ENCODE measurements at places on chromosomes 2 and 18. TPM values are rescaled to one million over a fixed set of nuclear protein-coding genes. Genes with fewer than 3 reads are reported as not detected.
A peak's percentile ranks its signal among the peaks of the same experiment; 100 is the strongest.

Gene ZFP36L2
- total RNA-seq = 33.4 TPM

Gene NT5DC4
- total RNA-seq = not detected

Gene ACMSD
- total RNA-seq = not detected

Gene CXCR4
- total RNA-seq = 1.3 TPM

Gene CTDP1
- total RNA-seq = 8.3 TPM

Gene BUB1
- total RNA-seq = 1.6 TPM

Gene ASXL3
- total RNA-seq = 8.9 TPM

Gene FOXD4L1
- not detected for total RNA-seq

Gene FSIP2
- 1.5 TPM for total RNA-seq

Gene TOGARAM2
- total RNA-seq = 3.0 TPM

Gene RASGRP3
- 71.1 TPM for total RNA-seq

DNA sequence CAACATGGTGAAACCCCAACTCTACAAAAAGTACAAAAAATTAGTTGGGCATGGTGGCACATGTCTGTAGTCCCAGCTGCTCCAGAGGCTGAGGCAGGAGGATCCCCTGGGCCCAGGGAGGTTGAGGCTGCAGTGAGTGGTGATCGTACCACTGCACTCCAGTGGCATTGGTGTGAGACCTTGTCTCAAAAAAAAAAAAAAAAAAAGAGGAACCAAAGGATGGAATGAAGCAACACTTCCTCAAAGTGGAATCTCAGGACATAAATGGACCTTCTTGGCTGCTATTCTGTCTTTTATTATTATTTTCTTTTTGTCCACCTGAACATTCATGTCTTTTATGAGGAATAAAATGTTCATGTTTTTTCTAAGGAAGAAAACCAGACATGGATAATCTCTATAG lies 13.7 kb downstream of the GEMIN6 start:
- DNase-seq = no peak
- H3K36me3 ChIP-seq = no peaks in the 10 kb centered on the region
- H3K27me3 ChIP-seq = no peaks in the 10 kb centered on the region
- no peak overlapping the region for H3K27ac ChIP-seq
- no peaks in the 10 kb centered on the region for H3K4me1 ChIP-seq

- H3K27ac ChIP-seq = no peak overlapping the region
- no peaks in the 10 kb centered on the region for H3K27me3 ChIP-seq
- peaks cover 6% of the 10 kb centered on the region for H3K4me1 ChIP-seq
- DNase-seq = no peak
- H3K36me3 ChIP-seq = no peaks in the 10 kb centered on the region
These were observed 32.3 kb downstream of the WDPCP start for GRCh38 chr2:63555931-63556330.

- no peaks in the 10 kb centered on the region for H3K27me3 ChIP-seq
- H3K4me3 ChIP-seq = no peak overlapping the region
- DNase-seq = no peak
- no peaks in the 10 kb centered on the region for H3K36me3 ChIP-seq
- no peaks in the 10 kb centered on the region for H3K4me1 ChIP-seq
These were observed 383.7 kb downstream of the XIRP2 start for GRCh38 chr2:167271932-167272331.

GRCh38 chr2:184620367-184620766 lies 22.0 kb downstream of the ZNF804A start:
- H3K36me3 ChIP-seq = no peaks in the 10 kb centered on the region
- H3K4me1 ChIP-seq = no peaks in the 10 kb centered on the region
- H3K4me3 ChIP-seq = no peak overlapping the region
- H3K27me3 ChIP-seq = no peaks in the 10 kb centered on the region
- DNase-seq = no peak

DNA sequence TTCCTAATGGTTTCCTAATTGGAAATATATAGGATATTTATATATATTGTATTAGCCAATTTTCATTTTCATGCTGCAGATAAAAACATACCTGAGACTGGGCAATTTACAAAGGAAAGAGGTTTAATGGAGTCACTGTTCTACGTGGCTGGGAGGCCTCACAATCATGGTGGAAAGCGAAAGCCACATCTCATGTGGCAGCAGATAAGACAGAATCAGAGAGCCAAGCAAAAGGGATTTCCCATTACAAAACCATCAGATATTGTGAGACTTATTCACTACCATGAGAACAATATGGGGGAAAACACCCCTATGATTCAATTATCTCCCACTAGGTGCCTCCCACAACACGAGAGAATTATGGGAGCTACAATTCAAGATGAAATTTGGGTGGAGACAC lies 242.5 kb upstream of the NETO1 start:
- no peaks in the 10 kb centered on the region for H3K36me3 ChIP-seq
- no peaks in the 10 kb centered on the region for H3K4me1 ChIP-seq
- no peaks in the 10 kb centered on the region for H3K27me3 ChIP-seq
- H3K27ac ChIP-seq = no peak overlapping the region
- H3K4me3 ChIP-seq = no peak overlapping the region
- DNase-seq = no peak

DNA sequence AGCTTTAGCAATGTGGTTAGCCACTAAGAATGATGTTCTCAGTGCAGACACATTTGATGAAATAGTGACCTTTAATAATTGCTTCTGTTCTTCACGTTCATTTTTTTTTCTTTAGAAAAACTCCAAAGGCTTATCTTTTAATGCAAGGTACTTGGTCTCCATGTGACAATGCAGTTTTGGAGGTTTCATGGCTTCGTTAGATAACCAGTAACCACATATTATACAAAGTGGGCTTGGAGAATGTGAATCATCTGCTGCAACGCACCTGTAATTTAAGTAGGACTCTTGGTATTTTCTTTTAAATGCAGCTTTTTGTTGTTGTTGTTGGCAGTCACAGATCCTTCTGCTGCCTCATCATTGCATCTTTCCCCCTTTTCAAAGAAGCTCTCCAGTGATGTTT lies 1606.3 kb downstream of the SUCLG1 start:
- no peak overlapping the region for H3K4me3 ChIP-seq
- H3K27me3 ChIP-seq = no peaks in the 10 kb centered on the region
- no peak for DNase-seq
- no peaks in the 10 kb centered on the region for H3K36me3 ChIP-seq

GRCh38 chr18:55513161-55513560 lies 74.8 kb downstream of the TCF4 start:
- no peaks in the 10 kb centered on the region for H3K36me3 ChIP-seq
- H3K27me3 ChIP-seq = no peaks in the 10 kb centered on the region
- H3K4me1 ChIP-seq = peaks cover 43% of the 10 kb centered on the region
- no peak overlapping the region for H3K4me3 ChIP-seq
- peak overlapping the region; percentile 62 for H3K27ac ChIP-seq
- no peak for DNase-seq

GRCh38 chr2:239939736-239940483 lies 85.2 kb downstream of the NDUFA10 start:
- H3K27ac ChIP-seq = peak overlapping the region; percentile 16
- H3K36me3 ChIP-seq = no peaks in the 10 kb centered on the region
- no peaks in the 10 kb centered on the region for H3K27me3 ChIP-seq
- no peak overlapping the region for H3K4me3 ChIP-seq
- H3K4me1 ChIP-seq = peaks cover 5% of the 10 kb centered on the region

GRCh38 chr2:226818930-226819329 lies 16.9 kb upstream of the RHBDD1 start:
- H3K36me3 ChIP-seq = no peaks in the 10 kb centered on the region
- no peaks in the 10 kb centered on the region for H3K4me1 ChIP-seq
- DNase-seq = no peak

DNA sequence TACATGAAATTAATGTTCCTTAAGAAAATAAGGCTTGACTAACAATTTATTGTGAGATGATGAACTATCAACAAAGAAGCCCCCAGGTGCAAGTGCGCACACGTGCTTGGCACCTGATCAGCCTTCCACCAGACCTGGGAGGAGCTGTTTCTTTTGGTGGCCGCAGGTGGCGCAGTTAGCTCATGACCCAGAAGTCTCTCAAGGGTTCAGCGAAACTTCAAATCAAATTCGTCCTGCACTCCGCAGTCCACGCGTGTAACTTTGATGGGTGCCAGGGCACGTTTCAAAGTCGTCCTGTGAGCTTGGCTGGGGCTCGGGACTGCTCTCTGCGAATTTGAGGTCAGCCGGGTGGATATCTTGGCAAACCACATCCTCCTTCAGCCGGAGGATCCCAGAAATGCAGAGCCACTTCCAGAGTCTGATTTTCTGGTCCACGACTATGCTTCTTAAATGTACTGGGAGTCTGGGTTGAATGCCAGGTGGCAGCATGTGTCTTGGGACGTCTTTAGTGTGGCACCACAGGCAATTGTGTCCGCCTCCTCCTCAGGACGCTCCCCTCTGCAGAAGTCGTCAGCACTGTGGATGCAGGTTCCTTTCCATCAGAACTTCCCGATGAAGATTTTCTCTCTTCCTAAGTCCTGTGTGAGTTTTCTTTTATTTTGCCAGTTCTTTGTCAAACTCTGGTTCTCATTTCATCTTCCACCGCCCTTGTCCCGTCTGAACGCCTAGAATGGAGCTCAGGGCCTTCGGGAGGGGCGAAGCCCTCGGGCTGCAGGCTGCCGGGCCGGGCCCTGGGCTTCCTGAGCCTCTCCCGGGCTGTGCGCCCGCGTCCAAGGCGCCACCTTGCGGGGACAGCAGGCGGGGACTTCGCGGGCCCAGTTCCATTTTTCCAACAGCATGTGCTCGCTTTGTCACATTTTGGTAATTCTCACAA lies 61.3 kb upstream of the RAPGEF4 start:
- peak overlapping the region; percentile 11 for H3K4me3 ChIP-seq
- H3K36me3 ChIP-seq = no peaks in the 10 kb centered on the region
- no peaks in the 10 kb centered on the region for H3K4me1 ChIP-seq

- H3K27me3 ChIP-seq = no peaks in the 10 kb centered on the region
- no peak overlapping the region for H3K27ac ChIP-seq
- no peaks in the 10 kb centered on the region for H3K4me1 ChIP-seq
- H3K4me3 ChIP-seq = no peak overlapping the region
- DNase-seq = no peak
- H3K36me3 ChIP-seq = no peaks in the 10 kb centered on the region
These were observed 11.7 kb downstream of the LYPD6B start for GRCh38 chr2:149050188-149050587.

GRCh38 chr2:175854129-175854528 lies 147.9 kb downstream of the LNPK start:
- H3K36me3 ChIP-seq = no peaks in the 10 kb centered on the region
- DNase-seq = no peak
- no peaks in the 10 kb centered on the region for H3K27me3 ChIP-seq
- peaks cover 10% of the 10 kb centered on the region for H3K4me1 ChIP-seq

GRCh38 chr2:2187196-2187595 lies 143.9 kb downstream of the MYT1L start:
- no peak overlapping the region for H3K27ac ChIP-seq
- no peaks in the 10 kb centered on the region for H3K4me1 ChIP-seq
- no peak overlapping the region for H3K4me3 ChIP-seq

DNA sequence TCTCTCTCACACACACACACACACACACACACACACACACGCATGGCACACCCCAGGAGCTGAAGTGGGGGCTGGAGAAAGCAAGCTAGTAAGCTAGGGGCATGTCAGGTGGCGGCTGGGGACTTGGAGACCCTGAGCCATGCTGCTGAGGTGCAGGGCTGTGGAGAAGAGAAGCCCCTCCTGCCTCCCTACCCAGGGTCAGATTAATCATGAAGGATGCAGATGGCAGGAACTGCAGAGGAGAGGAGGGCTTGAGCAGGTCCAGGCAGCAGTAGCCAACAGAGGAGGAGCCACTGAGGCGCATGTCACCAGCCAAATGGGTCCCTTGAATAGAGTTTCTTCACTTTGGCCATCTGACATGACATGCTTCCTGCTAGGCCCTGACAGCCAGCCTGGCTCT lies 9.6 kb downstream of the EDAR start:
- no peak overlapping the region for H3K27ac ChIP-seq
- H3K4me1 ChIP-seq = no peaks in the 10 kb centered on the region
- no peak overlapping the region for H3K4me3 ChIP-seq

GRCh38 chr2:132550946-132551345 lies 119.1 kb downstream of the LYPD1 start:
- no peak for DNase-seq
- no peaks in the 10 kb centered on the region for H3K4me1 ChIP-seq
- no peak overlapping the region for H3K4me3 ChIP-seq
- H3K27ac ChIP-seq = no peak overlapping the region
- no peaks in the 10 kb centered on the region for H3K36me3 ChIP-seq

DNA sequence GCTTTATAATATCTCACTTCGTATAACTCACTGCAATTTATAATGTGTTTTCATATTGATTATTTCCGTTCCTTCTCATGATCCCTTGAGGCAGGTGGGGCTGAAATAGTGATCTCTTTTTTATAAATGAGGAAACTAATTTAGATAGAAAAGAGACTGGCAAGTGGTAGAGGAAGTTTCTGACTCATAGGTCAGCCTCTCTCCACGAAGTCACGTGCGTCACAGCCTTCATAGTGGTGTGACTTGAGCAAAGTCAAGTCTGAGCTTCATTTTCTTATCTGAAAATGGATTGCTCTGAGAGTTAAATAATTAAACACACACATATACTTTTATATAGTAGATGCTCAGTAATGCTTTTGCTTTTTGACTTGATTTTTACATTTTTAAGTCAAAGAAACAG lies 19.9 kb downstream of the ABCG5 start:
- no peak overlapping the region for H3K4me3 ChIP-seq
- H3K36me3 ChIP-seq = no peaks in the 10 kb centered on the region
- no peak overlapping the region for H3K27ac ChIP-seq

DNA sequence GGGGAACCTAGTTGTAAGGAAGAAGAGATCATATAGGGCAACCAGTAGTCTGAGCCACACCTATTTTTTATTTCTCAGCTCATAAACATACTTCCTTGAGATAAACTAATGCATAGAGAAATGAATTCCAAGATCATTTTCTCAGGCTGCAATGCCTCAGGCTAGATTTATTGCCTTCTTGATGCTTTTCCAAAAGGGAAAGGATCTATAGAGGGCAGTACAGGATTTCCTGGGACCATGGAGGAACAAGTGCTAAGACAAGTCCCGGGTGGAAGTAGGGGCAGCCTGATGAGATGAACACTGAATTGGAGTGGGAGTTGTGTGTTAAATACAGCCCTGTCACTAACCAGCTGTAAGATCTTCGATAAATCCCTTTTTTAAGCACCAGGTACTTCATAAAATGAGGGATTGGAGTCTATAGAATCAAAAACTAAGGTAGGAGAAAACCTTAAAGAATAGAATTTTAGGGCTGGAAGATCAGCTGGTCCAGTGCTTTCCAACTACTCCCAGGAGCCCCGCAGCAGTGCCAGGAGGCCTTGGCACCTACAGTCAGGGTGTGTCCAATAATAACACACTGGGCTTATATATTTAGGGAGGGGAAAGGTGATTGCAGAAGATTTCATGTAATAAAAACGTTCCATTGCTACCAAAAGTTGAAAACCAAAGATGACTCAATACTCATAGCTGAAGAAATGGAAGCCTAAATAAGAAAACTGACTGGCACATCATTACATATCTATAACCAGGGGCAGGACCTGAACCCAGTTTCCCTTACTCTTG lies 58.1 kb downstream of the SERTAD2 start:
- no peak for DNase-seq
- no peak overlapping the region for H3K4me3 ChIP-seq
- no peaks in the 10 kb centered on the region for H3K27me3 ChIP-seq
- peaks cover 6% of the 10 kb centered on the region for H3K4me1 ChIP-seq

All from heart left ventricle (tissue), 16 donors.